Panc1 (cell line): ENCODE measurements at places on chromosomes 5 and 9. TPM values are rescaled to one million over a fixed set of nuclear protein-coding genes. Genes with fewer than 3 reads are reported as not detected.
A peak's percentile ranks its signal among the peaks of the same experiment; 100 is the strongest.

IL11RA gene
- 21.6 TPM for total RNA-seq

S1PR3 gene
- 8.1 TPM for total RNA-seq

GRCh38 chr9:13665418-13666066 is 386.1 kb upstream of the MPDZ start:
- no peak for DNase-seq

GRCh38 chr5:98103807-98104206 is 669.7 kb upstream of the RGMB start:
- DNase-seq = no peak

- no peak for DNase-seq
Measured at GRCh38 chr9:21404146-21404545, 4.8 kb upstream of the IFNA8 start.

DNA sequence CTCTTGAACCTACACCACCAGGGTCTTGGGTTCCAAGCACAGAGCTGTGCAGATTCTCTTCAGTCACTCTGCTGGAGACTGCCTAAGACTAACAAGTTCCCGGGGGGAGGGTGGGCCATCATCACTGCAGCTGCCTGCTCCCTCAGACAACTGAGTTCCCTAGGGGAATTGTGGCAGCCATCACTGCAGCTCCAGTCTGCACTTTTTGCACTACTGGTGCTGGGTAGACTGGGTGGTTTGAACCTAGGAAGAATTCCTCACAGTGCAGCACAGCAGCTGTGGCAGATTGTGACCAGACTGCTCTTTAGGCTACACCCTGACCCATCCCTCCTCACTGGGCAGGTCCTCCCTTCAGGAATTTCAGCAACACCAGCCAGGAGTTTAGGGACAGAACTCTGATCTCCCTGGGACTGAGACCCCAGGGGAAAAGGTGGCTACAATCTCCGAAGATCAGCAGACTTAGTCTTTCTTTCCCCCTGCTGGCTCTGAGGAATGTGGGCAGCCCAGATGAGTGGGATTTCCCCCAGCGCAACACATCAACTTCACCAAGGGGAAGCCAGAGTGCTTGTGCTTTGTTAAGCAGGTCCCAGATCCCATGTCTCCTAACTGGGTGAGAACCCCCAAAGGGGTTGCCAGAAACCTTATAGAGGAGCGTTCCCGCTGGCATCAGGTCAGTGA is 30.9 kb upstream of the RGMB start:
- no peak for DNase-seq

DNA sequence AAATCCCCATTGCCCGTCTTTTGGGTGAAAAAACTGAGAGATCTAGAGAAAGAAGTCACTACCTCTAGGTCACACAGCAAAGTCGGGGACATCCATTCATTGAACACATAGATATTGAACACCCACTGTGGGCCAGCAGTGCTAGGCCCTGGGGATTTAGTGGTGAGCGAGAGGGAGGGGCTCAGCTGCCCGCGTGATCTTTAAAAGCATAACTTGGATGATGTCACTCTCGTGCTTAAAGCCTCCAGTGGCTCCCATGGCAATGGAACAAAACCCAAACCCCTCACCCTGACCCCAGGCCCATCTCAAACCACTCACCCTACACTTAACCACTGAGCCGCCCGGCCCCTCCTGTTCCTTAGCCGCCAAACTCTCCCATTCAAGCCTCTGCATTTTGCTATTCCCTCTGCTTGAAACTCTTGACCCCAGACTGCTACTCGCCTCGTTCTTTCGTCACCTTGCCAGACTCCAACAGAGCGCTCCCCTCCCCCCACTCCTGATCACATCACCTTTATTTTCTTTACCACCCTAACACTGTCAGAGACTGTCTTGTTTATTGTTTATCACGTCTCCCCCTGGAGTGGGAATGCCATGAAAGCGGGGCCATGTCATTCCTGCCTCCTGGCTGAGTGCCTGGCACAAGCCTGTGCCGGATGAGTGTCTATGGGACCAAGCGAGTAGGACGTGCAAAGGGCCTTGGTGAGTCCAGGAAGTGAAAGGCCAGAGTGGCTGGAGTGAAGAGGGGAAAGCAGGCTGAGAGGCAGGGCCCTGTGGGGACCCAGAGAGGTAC is 710 bp upstream of the PIP5KL1 start:
- peak; percentile 83 for DNase-seq

DNA sequence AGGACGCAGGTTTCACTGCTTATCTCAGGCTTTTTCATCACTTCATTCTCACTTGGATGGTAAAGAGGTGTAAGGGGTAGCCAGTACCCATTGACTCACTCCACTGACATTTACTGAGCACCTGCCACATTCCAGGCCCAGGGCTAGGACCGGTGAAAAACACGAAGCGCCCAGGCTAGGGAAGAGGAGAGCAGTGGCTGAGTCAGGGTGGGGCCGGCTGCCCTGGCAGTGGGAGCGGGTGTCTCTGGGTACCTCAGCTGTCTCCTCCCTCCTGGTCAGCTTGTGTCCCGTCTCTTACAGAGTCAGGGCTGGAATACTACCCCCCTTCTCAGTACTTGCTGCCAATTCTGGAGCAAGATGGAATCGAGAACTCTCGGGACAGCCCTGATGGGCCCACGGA is 22.2 kb downstream of the LRSAM1 start:
- DNase-seq = no peak

GRCh38 chr5:138506370-138507306 is 36.4 kb downstream of the ETF1 start:
- no peak for DNase-seq

GRCh38 chr5:178115814-178116142 is 2.4 kb downstream of the N4BP3 start:
- no peak for DNase-seq

DNA sequence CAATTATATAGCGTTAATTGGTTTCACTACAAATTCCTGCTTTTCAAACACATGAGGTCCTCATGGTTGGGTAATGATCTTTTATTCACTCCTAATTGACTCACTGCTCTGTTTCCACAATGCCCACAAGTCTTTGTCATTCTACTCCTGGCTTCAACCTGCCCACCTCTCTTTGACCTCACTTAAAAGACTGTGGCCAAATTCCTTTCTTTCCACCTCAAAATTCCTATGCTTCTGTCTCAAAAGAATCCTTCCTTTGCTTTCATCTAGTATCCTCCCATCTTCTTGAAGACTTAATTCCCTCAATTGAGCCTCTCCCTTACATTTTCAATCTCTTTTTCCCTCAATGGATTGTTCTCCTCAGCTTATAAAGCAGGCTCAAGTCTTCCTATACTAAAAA is 4.9 kb downstream of the APBA1 start:
- no peak for DNase-seq

GRCh38 chr5:173919443-173919842 is 31.3 kb downstream of the CPEB4 start:
- DNase-seq = peak; percentile 46

- DNase-seq = no peak
Measured at GRCh38 chr9:135910757-135911156, 3.4 kb upstream of the CAMSAP1 start.

DNA sequence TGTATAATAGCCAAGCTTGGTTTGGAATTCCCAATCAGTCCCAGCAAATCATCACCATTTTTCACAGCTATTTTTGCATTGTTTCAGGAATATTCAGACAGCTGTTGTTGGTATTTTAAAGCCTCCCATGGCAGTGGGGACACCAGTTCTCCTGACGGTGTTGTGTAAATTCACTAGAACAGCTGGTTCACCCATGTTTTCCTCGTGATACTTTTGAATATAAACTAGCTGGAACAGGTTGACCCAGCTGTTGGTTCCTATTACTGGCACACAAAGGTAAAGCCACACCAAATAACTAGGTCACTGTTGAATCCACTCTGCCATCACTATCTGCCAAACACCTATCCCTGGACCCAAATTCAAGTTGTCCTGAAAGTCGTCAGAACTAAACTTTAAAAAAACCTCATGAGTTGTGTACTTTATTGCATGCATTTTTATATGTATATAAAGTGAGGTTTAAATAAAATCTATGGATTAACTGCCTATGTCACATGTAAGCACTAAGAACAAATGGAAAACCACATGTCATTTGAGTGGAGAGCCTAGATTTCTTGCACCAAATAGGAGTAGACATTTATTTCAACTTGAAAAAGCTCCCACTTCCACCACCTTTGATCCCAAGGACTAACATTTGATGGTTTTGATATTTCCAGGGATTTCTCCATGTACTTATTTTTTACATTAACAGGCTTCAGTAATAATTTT is 121.9 kb upstream of the PIK3R1 start:
- DNase-seq = no peak
